ENCODE measurements at places on chromosomes 1 and 21. TPM values are rescaled to one million over a fixed set of nuclear protein-coding genes. Genes with fewer than 3 reads are reported as not detected.

The A3GALT2 gene
- total RNA-seq: not detected

The TSPEAR gene
- not detected for total RNA-seq

The BMP8B gene
- 0.55 TPM for total RNA-seq

The KCNT2 gene
- total RNA-seq: 1.8 TPM

The RGS16 gene
- total RNA-seq: 12.4 TPM

The CLDN17 gene
- total RNA-seq: not detected

DNA sequence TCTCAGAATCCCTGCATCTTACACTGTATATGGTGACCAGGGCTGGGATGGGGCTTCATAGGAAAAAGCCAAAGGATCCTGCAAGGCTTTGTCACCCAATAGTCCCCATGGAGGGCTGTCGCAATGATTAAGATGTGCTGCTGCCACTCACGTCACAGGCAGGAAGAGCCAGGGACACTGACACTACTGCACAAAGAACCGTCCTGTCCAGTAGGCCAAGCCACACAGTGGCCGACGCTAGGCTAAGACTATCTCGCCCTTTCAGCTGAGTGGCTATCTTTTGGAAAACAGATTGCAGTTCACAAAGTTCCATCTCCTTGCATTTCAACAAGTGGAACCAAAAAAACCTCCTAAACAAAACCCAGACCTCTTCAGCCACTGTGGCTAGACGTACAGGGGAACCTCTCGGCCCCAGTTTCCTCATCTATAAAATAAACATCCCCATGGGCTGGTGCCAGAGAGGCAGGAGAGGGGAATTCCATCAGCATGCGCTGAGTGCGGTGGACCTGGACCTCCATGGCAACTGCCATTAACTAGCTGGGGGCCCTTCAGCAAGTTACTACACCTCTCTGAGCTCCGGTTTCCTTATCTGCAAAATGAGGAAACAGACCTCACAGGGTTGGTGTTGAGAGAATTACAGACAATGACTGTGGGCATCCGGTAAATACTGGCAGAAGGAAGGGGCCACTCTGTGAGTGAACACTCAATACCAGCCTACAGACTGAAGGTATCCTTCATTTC, 8.7 kb downstream of the CAPZB start:
- no peak for DNase-seq
- no peaks in the 10 kb centered on the region for H3K27me3 ChIP-seq
- H3K36me3 ChIP-seq: peaks cover 13% of the 10 kb centered on the region
- peak overlapping the region; percentile 60 for H3K27ac ChIP-seq
- no peaks in the 10 kb centered on the region for H3K4me1 ChIP-seq

DNA sequence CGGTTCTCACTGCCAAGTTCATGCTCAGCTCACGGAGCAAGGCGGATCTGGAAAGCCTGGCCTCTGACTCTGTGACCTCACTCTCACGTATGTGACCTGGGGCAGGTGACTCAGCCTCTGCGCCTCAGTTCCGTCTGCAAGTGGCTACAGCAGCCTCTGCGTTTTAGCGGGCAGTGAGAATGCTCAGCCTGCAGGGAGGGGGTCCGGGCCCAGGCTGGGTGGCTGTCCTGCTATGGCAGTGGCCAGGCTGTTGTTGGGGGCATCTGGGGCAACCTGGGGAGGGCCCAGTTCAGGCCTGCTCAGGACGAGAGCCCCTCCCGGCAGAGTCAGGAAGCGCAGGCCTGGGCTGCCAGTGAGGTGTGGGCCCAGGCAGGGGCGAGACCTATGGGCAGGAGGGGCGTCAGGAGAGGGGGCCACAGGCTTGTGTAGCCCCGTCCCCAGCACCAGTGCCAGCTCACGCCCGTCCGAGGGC, 27.9 kb downstream of the ARHGEF16 start:
- no peaks in the 10 kb centered on the region for H3K4me1 ChIP-seq
- peaks cover 25% of the 10 kb centered on the region for H3K27me3 ChIP-seq

DNA sequence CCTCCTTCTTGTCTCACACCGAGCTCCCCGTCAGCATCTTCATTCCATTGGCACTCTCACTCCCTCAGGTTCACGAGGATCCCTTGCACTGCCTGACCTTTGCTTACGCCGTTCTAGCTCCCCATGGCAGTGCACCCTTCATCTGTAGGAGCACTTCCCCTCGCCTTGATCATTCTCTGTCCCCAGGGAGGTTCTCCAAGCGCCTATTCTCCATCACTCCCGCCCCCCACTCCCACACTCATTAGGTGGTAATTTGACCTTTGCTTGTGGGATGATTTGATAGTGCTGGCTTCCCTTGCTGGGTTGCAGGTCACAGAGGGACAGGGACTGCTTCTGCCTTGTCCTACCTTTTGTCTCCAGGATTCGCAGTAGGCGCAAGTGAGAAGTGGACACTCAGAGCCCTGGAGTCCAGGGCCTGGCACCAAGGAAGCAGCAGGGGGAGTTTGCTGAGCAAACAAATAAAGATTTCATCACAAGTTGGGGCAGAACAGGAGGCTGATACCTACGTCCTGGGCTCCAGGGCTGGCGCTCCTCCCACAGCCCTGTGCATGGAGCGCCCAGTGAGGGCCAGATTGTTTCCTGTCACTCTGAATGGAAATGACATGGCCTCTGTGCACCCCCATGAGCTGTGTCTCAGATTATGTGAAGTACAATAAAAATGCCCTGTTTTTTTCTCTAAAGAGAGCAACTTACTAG, 82.0 kb upstream of the RUNX3 start:
- H3K4me1 ChIP-seq: no peaks in the 10 kb centered on the region
- H3K36me3 ChIP-seq: no peaks in the 10 kb centered on the region
- no peak overlapping the region for H3K27ac ChIP-seq
- peaks cover 2% of the 10 kb centered on the region for H3K27me3 ChIP-seq
- no peak overlapping the region for H3K4me3 ChIP-seq

DNA sequence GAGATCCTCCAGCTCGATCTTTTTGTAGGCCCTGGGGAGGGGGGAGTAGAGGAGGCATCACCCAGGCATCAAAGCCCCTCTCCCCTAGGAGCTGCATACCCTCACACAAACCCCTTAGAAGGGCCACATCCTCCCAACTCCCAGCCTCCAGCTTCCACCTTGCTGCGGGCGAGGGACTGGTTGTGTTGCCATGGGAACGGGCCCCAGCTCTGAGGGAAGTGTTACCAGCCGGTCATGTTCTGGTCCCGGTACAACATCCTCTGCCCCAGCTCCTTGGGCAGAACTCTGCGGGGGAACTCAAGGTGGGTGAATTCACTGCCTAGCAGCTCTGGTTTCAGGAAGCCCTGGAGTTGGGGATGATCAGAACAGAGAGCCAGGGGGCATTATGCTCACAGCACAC, 4.1 kb downstream of the PPM1J start:
- H3K4me1 ChIP-seq: peaks cover 32% of the 10 kb centered on the region
- no peak overlapping the region for H3K4me3 ChIP-seq
- H3K27ac ChIP-seq: no peak overlapping the region
- no peak for DNase-seq
- H3K36me3 ChIP-seq: no peaks in the 10 kb centered on the region

DNA sequence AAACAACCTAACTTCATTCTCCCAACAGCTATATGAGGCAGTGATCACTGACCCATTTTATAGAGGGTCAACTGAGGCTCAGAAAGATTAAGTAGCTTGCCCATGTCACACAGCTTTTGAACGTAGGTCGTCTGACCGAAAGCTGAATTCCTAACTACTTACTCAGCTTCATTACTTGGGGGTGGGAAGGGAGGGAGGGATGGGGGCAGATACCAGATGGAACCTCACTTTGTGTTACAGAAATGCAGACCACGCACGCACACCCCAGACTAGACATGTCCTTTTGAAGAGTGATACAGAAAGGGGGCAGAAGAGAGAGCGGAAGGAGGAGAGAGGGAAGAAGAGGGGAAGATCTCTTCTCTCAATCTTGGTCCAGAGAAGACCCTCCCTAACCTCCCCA, 2.3 kb downstream of the ADGRB2 start:
- no peak overlapping the region for H3K4me3 ChIP-seq
- no peak for DNase-seq
- no peak overlapping the region for H3K27ac ChIP-seq
- peaks cover 44% of the 10 kb centered on the region for H3K4me1 ChIP-seq
- peaks cover 13% of the 10 kb centered on the region for H3K27me3 ChIP-seq
- H3K36me3 ChIP-seq: no peaks in the 10 kb centered on the region

DNA sequence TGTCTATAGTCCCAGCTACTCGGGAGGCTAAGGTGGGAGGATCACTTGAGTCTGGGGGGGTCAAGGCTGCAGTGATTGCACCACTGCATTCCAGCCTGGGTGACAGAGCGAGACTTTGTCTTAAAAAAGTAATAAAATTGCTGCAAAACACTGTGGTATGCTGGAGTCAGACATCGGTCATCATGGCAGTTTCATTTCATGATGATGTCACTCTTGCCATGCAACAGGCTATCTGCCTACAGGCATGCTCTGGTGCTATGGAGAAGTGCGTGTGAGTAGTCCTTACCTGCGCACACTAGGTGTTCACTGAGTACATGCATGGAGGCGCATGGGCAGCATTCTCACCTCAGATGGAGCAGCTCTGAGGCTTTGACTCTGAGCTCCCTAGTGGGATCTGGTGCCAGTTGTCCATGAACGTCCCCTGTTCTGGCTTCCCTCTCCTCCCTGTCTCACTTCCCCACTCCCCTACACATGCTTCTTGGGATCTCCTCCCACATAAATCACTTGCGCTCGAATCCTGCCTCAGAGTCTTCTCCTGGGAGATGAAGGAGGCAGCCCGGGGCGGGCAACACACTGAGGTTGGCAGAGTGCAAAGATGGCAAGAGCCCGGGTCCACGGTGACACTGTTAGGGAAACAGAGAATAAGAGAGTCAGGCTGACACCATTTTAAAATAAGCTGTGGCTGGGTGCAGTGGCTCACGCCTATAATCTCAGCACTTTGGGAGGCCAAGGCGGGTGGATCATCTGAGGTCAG, 10.4 kb upstream of the CELA3B start:
- no peak overlapping the region for H3K27ac ChIP-seq
- H3K4me1 ChIP-seq: peaks cover 4% of the 10 kb centered on the region
- DNase-seq: peak; percentile 36
- no peaks in the 10 kb centered on the region for H3K27me3 ChIP-seq
- H3K4me3 ChIP-seq: no peak overlapping the region

DNA sequence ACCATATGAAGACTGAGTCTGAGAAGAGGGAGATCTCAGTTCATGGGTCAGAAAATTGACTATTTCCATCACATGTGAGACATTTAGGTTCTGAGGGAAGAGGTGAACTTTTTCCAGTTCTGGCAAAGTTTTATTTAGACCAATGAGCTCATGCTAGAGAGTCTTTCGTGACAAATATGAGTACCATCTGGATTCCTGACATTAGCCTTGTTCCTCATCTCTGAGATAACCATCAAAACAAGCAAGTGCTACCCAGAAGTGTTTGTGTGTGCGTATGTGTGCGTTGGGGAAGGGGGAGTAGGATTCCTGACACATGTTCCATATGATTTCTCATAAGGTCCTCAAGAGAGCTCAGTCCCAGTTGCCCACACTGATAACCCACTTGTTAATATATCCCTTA, 120.6 kb downstream of the FASLG start:
- peak overlapping the region; percentile 47 for H3K27ac ChIP-seq
- H3K4me3 ChIP-seq: no peak overlapping the region
- DNase-seq: no peak

GRCh38 chr21:35601211-35601610, 459.1 kb downstream of the SETD4 start:
- H3K4me1 ChIP-seq: no peaks in the 10 kb centered on the region
- peaks cover 4% of the 10 kb centered on the region for H3K27me3 ChIP-seq
- no peaks in the 10 kb centered on the region for H3K36me3 ChIP-seq
- DNase-seq: no peak
- H3K27ac ChIP-seq: no peak overlapping the region
- H3K4me3 ChIP-seq: no peak overlapping the region

- H3K27ac ChIP-seq: no peak overlapping the region
- no peaks in the 10 kb centered on the region for H3K36me3 ChIP-seq
- H3K27me3 ChIP-seq: no peaks in the 10 kb centered on the region
- DNase-seq: no peak
- peaks cover 11% of the 10 kb centered on the region for H3K4me1 ChIP-seq
- no peak overlapping the region for H3K4me3 ChIP-seq
Observed at GRCh38 chr1:9877962-9878361, 32.1 kb downstream of the CTNNBIP1 start.

- H3K27ac ChIP-seq: no peak overlapping the region
- no peaks in the 10 kb centered on the region for H3K36me3 ChIP-seq
- H3K4me1 ChIP-seq: no peaks in the 10 kb centered on the region
- no peak for DNase-seq
- H3K4me3 ChIP-seq: no peak overlapping the region
Observed at GRCh38 chr1:94401206-94401605, 17.0 kb upstream of the ABCD3 start.

GRCh38 chr1:220616836-220617235, 73.3 kb upstream of the C1orf115 start:
- no peaks in the 10 kb centered on the region for H3K27me3 ChIP-seq
- H3K4me1 ChIP-seq: no peaks in the 10 kb centered on the region
- no peak overlapping the region for H3K27ac ChIP-seq
- no peaks in the 10 kb centered on the region for H3K36me3 ChIP-seq
- DNase-seq: no peak

- peak; percentile 57 for DNase-seq
- H3K27ac ChIP-seq: peak overlapping the region; percentile 82
- H3K36me3 ChIP-seq: no peaks in the 10 kb centered on the region
- H3K4me3 ChIP-seq: no peak overlapping the region
- H3K4me1 ChIP-seq: peaks cover 68% of the 10 kb centered on the region
Observed at GRCh38 chr1:12181568-12181967, 14.8 kb downstream of the TNFRSF1B start.

GRCh38 chr1:118899340-118899739, 88.8 kb downstream of the TBX15 start:
- H3K4me3 ChIP-seq: no peak overlapping the region
- H3K27me3 ChIP-seq: no peaks in the 10 kb centered on the region
- no peak for DNase-seq
- no peaks in the 10 kb centered on the region for H3K36me3 ChIP-seq
- H3K4me1 ChIP-seq: no peaks in the 10 kb centered on the region

DNA sequence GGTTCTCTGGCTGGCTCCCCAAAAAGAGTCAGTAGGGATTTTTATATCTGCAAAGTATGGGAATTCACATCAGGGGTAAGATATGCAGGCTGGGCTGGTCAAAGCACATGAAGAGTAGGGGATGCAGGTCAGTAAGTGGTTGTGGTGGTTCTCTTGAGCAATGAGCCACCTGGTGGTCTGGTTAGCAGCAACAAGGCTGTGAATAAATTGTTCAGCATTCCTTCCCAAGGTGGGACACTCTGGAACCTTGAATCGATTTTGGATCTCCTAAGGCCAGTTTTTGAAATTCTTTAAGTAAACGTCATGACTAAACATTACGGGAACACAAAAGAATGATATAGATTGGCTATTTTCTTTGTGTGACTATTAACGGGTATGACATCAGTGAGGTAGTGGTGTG, 563.0 kb upstream of the NEGR1 start:
- H3K4me3 ChIP-seq: no peak overlapping the region
- H3K36me3 ChIP-seq: no peaks in the 10 kb centered on the region
- H3K27ac ChIP-seq: no peak overlapping the region
- no peaks in the 10 kb centered on the region for H3K27me3 ChIP-seq
- no peak for DNase-seq
- no peaks in the 10 kb centered on the region for H3K4me1 ChIP-seq

All from sigmoid colon (tissue), 7 donors.